ENCODE measurements at places on chromosomes 7 and 10.

GRCh38 chr10:94002156-94002555 is 8.4 kb downstream of the PLCE1 start:
- DNase-seq, result no peak

DNA sequence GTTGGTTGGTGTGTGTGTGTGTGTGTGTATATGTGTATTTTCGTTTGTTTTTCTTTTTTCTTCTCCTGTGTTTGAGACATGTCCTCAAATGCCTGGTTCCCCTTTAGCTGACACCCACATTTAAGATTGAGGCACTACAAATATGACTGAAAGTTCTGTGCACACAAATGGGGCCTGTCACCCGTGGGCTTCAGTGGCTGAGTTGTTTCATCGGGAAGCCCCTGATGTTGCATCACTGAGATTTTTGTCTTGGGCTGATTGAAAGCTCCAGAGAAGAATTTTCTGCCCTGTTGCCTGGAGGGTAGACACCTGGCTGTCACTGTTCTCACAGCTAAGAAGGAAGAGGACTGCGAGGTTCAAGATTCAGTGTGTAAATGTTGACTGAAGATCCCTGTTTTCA is 283.8 kb upstream of the C7orf33 start:
- DNase-seq, result no peak

DNA sequence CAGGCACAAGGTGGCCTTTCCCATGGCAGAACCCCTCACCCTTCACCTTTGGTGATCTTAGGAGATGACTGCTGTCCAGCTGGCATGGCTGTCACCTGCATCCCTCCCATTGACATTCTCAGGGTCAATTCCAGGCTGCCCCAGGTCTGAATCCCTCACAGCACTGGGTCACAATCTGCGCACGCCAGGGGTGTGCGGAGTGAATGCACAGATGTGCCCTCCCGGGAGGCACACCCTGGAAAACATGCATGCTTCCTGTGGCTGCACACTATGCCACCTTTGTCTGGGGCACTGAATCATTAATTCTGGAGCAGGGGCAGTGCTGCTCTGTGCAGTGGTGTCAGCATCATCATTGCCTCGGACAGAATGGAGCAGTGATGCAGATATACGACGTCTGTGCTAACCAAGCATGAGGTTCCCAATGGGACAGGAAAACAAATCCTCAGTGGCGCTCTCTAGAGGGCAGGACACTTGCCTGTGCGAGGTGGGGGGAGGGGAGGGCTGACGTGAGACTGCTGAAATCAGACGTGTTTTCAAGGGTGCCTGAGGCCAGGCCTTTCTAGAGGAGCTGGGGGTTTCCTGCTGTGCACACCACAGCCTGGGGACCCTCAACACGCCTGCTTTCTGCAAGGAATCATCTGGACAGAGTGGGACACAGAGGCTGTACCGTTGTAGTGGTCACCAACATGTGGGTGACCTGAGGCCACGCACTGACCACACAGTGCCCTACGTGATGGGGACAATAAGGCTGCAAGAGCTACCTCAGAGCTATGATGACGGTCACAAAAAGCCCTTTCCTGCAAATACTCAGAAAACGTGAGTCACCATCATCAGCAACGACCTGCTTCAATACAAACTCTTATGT is 77.9 kb downstream of the HIPK2 start:
- no peak for DNase-seq

- no peak for DNase-seq
Measured at GRCh38 chr7:128855559-128855958, 7.1 kb upstream of the ATP6V1F start.

- DNase-seq, result no peak
Measured at GRCh38 chr7:71264005-71264404, 132.1 kb downstream of the GALNT17 start.

DNA sequence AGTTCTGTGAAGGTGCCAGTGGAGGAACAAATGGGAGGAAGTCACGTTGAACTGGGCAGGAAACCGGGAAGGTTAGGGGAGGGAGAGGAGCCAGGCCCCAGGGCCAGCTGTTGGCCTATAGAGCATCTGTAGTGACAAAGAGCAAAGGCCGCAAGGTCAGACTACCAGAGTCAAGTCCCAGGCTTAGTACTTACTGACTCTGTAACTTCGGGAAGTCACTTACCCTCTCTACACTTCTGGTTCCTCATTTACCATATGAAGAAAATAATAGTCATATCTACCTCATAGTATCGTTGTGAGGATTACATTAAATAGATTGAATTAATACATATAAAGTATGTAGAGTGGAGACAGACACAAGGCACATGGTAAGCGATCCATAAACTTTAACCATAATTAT is 101.8 kb upstream of the FZD1 start:
- DNase-seq, result no peak

- no peak for DNase-seq
Measured at GRCh38 chr10:103109821-103110220, 83.3 kb downstream of the NT5C2 start.

DNA sequence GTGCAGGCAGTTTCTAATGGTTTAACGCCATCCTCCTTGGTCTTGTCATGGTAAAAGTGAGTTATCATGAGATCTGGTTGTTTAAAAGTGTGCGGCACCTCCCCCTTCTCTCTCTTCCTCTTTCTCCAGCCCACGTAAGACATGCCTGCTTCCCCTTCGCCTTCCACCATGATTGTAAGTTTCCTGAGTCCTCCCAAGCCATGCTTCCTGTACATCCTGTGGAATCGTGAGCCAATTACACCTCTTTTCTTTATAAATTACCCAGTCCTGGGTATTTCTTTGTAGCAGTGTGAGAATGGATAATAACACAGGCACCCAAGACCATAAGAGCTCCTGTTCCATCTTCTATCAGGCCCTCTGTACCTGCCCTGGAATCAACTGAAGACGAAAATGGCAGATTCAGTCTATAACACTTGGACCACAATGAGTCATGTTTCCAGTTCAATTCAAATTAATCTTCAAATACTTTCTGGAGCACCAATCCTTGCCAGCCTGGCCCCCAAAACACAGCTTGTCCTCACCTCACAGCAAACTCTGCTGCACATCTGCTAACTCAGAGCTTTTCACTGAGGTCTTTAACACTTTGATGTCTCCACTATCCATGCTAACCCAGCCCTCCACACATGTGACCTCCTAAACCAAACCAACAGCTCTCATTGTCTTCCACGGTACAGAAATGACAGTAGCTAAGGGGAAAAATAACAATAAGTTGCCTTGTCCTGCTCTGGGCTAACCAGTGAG is 73.2 kb downstream of the SFMBT2 start:
- no peak for DNase-seq

DNA sequence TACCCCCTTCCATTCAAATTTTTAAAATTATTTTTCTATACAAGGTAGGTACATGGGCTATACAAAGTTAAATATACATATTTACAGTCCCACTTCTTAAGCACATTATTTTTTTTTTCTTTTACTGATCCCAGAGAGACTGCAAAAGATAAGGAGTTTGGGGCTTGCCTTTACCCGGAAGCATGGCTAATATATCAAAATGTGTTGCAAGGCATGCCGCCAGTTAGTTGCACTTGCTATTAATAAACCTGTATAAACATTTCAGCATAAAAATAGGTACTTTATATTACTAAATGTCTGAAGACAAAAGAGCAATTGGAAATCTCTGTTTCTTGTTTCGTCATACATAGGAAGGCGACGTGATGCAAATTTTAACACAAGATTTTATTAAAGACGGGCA is 21.5 kb upstream of the PDLIM1 start:
- DNase-seq, result no peak

DNA sequence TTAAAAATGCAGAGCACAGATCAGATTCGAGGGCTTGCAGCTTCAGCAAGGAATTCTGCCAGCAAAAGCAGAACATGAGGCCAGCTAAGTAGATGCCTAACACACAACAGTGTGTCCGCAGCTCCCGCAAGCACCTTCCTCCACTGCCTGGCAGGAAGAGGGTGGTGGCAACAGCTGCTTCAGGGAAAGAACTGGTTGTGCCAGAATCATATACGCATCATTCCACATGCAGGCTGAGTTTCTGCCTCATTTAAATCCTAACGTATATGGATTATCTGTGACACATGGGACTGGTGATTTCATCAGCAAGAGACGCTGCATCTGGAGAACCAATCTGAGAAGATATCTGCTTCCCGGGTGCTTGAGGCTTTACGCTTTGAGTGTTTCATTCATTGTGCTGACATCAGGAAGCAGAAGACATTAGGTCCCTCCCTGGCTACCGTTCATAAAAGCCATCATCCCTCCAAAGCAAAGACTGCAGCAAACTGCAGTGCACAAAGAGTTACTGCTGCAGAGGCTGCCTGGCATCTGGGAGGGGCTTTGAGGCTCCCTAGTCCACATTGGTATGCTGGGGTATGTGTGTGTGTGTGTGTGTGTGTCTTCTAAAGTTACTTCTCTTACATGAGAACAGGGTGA is 78.8 kb downstream of the FAM13C start:
- DNase-seq, result no peak

DNA sequence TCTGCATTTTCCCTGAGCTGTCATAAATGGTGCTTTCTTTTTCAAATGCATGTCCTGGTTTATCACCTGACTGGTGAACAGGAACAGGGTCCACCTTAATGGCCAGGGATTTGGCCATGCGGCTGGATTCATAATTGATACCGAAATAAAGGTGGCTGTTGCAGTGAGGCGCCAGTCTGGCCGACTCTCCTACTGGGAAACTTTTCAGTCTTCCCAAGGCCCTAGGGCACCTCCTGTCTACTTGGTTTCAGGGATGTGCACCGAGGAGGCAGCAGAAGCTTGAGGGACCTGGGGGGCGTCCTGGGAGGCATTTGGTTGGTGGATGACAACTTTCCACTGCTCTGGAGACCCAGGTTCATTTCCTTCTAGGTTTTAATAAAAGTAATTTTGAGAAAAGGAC is 46.4 kb upstream of the FIGNL1 start:
- no peak for DNase-seq

GRCh38 chr10:43585046-43585445 is 10.6 kb upstream of the ZNF239 start:
- no peak for DNase-seq

GRCh38 chr10:42734536-42734935 is 48.1 kb upstream of the BMS1 start:
- peak; percentile 1 for DNase-seq

DNA sequence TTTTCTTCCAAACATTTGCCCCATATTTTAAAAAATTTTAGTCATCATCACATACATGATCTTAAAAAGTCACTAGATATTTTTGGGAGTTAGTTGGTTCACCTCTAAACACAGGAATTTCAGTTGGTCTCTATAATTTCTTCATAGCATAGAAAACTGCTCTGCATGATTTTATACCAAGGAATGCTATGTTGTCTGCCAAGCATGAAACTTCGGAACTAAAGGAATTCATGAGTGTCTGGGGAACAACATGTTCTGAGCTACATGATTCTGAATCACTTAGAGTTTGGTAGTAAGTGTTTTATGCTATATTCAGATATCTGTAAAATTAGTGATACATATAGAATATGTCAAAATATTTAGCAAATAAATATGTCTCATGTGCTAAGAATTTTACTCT is 957.8 kb downstream of the GATA3 start:
- peak; percentile 15 for DNase-seq

DNA sequence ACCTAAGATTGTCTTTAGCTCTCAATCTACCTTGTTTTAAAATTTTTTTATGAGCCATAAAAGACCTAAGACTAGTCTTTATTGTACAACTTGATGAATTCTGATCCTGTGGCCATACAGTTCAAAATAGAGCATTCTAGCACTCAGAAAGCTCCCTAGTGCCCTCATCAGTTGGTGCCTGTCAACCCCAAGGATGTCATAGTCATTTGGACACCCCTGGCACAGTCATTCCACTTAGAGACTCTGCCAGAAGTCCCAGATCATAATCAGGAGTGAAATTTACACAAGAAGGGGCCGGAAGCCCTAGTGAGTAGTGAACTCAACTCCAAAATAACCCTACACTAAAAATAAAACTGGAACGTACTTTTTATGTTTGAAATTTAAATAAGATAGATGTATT is 80.0 kb upstream of the INSIG1 start:
- DNase-seq, result no peak

DNA sequence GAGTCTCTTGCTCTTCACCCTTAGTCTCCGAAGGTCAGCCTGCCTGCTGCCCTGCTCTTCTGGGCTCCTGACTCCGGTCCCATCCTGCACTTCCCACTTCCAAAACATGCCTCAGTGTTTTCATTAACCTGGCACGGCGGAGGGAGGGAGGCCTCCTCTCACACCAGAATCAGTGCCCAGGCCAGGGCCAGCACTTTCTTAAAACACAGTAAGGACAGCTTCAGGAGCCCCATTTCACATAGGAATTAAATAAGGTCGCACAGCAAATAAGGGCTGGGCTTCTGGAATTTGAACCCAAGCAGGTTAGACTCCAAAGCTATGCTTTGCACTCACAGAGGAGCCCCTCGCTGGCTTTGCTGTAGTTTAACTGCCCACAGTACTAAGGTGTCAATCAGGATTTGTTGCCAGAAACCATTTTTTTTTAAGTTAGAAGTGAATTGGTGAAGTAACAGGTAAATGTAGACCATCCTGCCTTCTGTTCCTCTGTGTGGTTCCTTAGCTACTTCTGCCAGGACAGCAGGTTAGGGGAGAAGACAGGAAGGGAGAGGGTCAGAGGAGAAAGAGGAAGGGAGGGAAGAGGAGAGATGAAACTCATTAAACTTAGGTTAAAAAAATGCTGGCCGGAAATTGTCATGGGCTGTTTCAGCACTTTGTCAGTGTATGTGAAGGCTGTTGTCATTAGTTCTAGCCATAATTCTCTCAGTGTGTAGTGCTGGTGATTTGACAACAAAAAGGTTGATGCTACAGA is 1.1 kb downstream of the RASSF4 start:
- DNase-seq, result no peak

DNA sequence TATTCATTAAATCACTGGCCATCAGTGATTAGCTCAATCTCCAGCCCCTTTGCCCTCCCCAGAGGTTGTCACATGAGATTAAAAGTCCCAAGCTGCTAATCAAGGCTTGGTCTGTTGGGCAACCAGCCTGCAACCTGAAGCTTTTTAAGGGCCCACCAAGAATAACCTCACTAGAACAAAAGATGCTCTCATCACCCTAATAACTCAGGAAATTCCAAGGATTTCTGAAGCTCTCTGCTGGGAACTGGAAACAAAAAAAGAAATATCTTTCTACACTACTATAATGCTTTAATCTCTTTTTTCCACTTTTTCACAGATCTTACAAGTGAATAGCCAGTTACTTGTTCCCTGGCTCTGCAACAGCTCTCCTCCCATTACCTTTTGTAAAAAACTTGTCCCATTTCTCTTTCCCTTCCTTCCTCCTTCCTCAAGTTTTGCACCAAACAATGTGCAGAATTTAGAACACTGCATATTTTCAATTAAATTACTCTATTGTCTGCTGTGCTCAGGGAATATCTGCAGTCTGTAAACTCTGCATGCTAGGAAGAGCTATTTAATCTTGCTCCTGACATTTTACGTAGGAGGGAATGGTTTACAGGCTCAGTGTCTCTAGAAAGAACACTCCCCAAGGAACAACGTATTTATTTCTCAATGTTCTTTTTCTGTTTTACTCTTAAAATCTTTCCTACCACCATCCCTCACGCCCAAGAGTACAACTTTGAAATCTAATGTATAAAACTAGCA is 169.1 kb downstream of the IMMP2L start:
- DNase-seq, result peak; percentile 12

DNA sequence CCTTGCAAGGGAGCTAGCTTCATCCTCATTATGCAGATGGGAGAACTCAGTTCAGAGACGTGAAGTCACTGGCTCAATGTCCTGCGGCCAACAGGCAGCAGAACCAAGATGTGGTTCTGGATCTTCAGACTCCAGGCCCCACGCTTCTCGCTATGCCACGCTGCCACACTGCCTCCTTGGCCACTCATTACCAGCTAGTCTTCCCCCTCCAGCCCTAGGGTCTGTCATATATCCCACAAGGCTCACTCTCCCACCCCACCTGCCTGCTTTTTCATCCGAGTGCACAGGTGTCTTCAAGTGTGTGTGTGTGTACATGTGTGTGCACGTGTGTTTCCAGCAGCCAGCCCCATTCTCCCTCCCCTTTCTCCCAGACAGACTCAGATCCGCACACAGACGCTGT is 53.4 kb downstream of the DENND2A start:
- no peak for DNase-seq

All from mesenchymal stem cell (in vitro differentiated cells and primary cell).